ENCODE measurements at places on chromosomes 7 and 10.
A peak's percentile ranks its signal among the peaks of the same experiment; 100 is the strongest.

DNA sequence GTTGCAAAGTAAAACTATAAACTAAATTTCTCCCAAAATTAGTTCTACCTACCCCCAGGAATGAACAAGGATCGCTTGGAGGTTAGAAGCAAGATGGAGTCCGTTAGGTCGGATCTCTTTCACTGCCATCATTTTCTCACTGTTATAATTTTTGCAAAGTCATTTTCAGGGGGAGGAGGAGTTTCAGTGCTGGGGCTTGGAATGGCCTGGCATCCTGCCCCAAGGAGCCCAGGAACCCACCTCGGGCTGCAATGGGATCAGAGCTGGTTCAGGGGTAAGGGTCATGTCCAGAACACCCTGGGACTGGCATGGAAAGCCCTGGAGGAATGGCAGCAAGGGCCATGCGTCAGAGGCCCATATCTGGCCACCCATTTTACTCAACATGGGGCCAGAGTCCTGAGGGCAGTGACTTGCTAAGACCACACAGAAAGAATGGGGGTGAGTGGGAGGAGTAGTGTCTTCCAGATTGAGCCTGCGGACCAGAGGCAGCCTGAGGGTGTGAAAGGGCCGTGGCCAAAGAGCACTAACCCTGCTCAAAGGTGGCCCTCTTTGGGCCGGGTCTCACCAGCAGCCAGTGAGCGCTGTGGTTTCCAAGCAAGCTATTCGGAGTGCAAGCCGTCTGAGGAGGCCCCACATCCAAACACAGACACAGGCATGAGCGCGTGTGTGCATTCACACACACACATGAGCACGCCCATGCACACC is 31.8 kb downstream of the GPRIN2 start:
- DNase-seq: peak; percentile 93

GRCh38 chr10:131690805-131691239 is 210.0 kb upstream of the PPP2R2D start:
- no peak for DNase-seq

- DNase-seq: no peak
These were observed 94.7 kb upstream of the EFCAB10 start for GRCh38 chr7:105675934-105676371.

- DNase-seq: no peak
These were observed 59.9 kb upstream of the FAM3C start for GRCh38 chr7:121456015-121456414.

- peak; percentile 59 for DNase-seq
These were observed 233.2 kb upstream of the PRSS1 start for GRCh38 chr7:142516038-142516501.

- no peak for DNase-seq
These were observed 63.7 kb upstream of the STEAP1B start for GRCh38 chr7:22563621-22564241.

GRCh38 chr10:11448190-11448544 is 163.3 kb downstream of the USP6NL start:
- no peak for DNase-seq

DNA sequence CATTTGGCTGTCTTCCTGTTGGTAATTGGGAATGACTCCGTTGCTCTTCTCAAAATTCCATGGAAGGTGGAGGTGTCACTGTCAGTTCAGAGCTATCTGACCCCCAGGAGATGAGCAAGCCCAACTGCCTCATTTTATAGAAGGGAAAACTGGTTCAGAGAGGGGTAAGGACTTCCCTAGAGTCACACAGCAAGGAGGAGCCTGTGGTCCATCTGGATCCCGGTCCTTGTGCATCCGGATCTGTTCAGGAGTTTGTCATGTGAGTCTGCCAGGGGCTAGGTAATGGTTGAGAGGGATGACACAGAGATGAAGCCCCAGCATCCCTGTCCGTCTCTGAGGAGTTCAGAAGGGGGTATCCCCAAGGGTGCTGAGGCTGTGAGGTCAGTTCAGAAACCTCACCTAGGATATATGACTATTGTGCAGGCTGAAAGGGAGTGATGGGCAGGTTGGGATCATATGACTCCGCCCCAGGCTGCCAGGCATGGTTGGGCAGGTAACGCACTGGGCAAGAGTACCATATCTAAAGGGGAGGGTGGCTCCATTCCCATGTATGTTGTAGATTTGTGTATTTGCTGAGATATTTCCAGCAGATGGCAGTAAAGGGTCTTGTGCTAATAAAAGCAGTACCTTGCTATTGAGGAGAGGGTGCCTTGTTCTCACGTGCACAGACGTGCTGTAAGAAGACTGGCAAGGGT is 16.0 kb upstream of the SLC29A3 start:
- no peak for DNase-seq

DNA sequence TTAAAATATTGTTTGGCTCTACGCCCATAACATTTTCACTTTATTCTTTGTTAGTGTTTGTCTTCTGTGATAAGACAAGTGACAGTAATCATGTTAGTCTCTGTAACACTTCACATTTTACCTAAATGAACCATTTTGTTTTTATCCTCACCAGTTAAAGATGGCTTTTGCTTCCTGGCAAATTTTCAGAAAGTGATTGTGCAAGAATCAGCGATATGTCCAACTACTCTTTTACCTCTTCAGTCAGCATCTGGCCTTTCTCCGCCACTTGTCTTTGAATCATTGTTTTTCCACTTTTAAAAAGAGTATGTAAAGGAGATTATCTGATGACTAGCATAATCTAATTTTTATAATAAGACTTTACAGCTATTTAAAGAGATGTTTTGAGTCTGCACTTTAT is 3.5 kb downstream of the DGKB start:
- no peak for DNase-seq

- DNase-seq: no peak
These were observed 2.7 kb upstream of the TMEM254 start for GRCh38 chr10:80075781-80076180.

DNA sequence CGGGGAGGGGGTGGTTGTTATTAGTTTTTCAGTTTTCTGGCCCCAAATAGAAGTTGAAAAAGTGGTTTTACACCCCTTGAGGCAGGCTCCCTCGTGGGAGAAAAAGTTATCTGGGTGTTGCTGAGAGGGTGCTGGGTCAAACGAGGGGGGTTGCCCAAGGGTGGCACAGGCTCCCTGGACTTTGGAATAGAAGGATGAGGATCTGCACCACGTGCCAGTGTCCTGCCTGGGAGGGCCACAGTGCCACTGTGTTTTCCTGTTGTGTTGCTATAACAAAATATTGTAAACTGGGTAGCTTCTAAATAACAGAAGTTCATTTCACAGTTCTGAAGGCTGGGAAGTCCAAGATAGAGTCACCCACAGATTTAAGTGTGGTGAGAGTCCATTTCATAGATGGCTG is 181.9 kb downstream of the CXCL12 start:
- no peak for DNase-seq

GRCh38 chr10:87552248-87552929 is 47.7 kb downstream of the MINPP1 start:
- no peak for DNase-seq

DNA sequence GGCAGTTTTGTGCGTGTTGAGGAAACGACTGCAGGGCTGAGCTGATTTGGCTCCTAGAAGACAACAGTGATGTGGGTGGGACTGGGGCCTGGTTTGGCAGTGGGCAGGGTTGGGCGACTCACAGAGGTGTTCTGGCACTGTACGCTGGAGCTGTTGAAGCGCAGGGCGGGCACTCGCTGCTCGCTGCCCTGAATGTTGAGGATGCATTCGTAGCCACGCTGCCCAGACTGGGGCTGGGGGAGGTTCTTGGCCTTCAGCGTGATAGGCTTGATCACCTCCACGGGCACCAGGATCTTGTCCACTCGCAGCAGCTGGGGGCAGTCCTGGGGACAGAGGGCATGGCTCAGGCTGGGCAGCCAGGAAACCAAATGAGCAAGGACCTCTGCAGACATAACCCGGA is 365.4 kb downstream of the PLXNA4 start:
- no peak for DNase-seq

- DNase-seq: no peak
These were observed 16.0 kb downstream of the PTPN12 start for GRCh38 chr7:77553123-77553522.

- DNase-seq: no peak
These were observed 252.8 kb downstream of the REEP3 start for GRCh38 chr10:63773962-63774361.

DNA sequence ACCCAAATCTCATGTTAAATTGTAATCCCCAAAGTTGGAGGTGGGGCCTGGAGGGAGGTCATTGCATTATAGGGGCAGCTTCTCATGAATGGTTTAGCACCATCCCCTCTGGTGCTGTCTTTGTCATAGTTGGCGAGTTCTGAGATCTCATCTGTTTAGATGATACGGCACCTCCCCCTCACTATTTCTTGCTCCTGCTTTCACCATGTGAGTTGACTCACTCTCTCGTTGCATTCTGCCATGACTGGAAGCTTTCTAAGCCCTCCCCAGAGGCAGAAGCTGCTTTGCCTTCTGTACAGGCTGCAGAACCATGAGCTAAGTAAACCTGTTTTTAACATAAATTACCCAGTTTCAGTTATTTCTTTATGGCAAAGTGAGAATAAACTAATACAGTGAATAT is 18.9 kb upstream of the ZNF138 start:
- no peak for DNase-seq

DNA sequence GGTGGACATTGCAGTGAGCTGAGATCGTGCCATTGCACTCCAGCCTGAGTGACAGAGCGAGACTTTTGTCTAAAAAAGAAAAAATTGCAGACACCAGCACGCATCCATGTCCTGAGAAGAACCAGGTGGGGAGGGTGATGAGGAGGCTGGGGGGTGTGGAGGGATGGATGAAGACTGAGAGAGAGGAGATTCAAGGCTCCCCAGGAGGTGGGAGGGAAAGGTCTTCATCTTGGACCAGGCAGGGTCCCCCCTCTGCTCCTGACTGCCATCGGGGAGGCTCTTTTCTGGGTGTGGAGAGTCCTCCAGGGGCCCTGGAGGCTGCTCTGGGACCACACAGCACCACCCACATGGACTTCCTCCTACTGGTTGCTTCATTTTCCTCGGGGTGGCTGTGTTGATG is 1.5 kb downstream of the SCART1 start:
- DNase-seq: no peak

GRCh38 chr7:52502281-52502680 is 533.2 kb upstream of the POM121L12 start:
- DNase-seq: no peak

DNA sequence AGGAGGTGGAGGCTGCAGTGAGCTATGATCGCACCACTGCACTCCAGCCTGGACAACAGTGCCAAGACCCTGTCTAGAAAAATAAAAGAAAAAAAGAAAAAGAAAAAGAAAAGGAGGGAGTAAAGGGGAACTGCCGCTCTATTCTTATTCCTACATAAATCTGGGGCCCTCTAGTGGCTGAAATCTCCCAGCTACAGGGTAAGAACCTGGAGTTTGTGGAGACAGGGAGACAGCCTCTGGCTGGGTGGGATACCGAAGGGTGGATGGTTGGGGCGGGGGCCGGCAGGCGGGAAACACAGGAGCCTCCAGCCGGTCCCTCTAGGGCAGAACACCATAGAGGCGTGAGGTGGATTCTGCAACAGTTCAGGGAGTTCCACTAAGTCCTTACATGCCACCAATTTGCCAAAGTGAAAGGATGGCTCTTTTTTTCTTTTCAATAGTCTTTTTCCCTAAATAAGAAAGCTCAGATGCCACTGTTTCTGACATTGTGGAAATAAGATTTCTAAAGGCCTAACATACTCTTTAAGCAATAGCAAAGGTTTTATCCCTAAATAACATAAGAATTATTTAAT is 117.3 kb downstream of the SVIL start:
- no peak for DNase-seq

DNA sequence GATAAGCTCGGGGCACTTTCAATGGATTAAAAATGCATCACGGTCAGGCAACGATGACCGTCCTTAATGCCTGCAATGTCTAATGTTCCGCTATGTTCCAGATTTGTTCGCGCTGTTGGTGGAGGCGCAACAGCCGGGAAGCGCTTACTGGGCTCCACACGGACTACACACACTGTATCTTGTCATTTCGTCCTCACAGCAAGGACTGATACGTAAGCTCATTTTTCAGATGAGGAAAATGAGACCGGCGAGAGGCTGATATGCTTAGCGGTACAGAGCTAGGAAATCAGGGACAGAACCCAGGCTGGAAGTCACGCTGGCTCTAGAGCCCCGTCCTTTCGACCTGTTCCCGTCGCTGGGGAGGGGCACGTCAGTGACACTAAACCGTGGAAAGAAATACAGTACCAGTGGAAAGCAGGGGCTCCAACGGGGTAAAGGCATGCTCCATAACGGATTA is 670 bp downstream of the TPK1 start:
- no peak for DNase-seq

DNA sequence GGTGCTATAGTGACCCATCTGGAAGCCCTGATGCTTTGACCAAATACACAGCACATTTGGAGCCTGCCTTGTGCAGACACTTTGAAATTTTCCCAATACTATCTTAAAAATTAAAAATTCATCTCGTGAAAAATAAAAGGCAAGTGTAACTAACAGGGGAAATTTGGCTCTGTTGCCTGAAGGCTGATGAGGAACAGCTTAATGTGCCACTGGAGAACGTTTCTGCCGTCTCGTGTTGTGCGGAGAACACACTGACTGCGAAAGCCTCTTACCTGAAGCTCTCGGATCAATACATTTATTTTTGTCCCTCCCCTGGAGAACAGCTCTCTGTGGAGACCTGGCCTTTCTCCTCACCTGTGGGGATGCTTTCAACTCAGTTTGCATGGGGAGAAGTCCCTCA is 77.2 kb upstream of the CHST15 start:
- DNase-seq: no peak

DNA sequence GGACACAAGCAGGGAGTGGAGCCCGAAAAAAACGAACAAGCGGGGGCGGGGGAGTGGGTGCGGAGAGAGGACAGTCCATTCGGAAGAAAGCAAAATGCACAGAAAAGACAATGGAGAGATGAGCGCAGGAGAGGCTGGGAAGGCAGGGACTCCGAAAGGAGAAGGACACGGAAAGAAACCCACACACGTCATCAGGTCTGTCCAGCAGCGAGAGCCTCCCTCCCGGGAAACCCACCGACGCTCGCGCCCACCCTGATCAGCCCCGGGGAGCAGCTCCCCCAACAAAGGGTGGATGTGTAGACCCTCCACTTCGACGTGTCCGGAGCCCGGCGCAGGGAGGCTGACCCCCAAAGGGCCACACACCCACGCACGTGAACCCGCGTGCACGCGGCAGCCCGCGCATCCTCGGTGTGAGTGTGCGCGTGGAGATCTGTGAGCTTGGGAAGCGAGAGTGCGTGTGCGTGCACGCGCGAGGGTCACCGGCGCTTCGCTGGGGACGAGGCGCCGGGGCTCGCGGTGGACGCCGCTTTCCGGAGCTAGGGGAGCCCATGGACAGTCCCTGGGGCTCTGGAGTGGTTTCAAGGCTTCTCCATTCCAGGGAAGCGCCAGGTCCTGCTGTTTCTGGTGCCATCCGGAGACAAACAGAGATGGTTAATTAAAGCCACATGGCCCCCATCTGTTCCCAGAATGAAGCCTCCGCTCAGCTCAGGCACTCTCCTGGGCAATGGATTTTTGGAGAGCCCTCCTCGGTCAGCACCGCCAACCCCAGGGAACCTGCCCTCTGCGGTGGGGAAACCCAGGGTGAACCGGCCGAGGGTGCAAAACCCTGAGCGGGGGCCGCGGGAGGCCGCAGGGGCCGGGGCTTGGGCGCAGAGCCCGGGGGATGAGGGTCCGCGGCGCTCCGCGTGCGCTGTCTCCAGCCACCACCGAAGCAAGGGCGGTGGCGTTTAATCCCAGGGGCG is 916 bp downstream of the LAMB1 start:
- no peak for DNase-seq
